ENCODE measurements at places on chromosomes 13 and 19.

DNA sequence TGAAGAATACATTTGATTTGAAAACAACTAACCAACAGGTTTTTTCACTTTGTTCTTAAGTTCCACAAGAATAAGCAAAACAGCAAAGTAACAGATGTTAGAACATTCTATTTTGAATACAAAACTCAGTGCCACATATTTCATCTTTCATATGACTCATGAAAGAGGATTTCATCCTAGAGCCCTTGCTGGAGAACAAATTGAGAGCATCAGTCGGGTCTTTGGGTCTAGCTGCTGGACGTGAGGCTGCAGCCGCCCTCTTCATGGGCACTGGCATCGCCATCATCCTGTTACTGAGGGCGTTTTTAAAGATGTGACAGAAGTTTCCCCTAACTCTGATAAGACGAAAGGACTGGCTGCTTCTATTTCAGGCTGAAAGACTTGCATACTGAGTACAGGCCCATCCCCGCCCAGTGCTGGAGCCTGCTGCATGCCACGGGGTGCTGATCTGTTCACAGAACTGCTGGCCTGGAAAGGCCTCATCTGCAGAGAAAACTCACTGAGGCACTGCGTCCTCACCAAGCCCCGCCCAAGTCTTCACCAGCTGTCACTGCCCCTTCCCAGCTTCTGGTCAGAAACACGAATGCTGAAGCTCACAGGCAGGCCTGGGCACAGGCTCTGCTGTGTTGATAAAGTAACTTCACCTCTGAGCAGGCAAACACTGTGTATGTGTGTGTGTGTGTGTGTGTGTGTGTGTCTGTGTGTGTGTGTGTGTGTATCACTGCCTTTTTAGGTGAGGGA, 101.4 kb downstream of the TUBGCP3 start:
- 0 out of 2 replicates have a peak, but pooled peaks cover 2% of the 10 kb centered on the region for H3K4me1 ChIP-seq
- H3K36me3 ChIP-seq, result peaks cover 3% of the 10 kb centered on the region
- H3K27ac ChIP-seq, result no peak overlapping the region

- no peak overlapping the region for H3K27ac ChIP-seq
- no peak overlapping the region for H3K4me3 ChIP-seq
- peaks cover 2% of the 10 kb centered on the region for H3K4me1 ChIP-seq
- H3K36me3 ChIP-seq, result no peaks in the 10 kb centered on the region
- peaks cover 79% of the 10 kb centered on the region for H3K27me3 ChIP-seq
These were observed 5.3 kb downstream of the ZIC5 start for GRCh38 chr13:99966064-99966805.

DNA sequence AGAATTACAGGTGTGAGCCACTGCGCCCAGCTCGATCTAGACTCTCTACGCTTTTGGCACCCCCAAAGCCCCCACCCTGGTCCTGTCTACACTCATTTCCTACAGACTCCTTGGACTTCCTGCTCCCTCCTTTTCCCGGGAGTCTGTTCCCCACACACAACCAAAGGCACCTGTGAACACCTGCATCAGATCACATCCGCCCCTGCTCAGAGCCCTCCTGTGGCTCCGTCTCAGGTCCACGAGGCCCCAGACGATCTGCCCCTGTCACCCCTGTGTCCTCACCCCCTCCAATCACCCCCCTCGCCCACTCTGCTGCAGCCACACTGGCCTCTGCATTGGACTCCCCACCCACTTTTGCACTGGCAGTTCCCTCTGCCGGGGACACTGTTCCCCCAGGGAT, 12.4 kb upstream of the PAK4 start:
- H3K27ac ChIP-seq, result no peak overlapping the region
- no peak overlapping the region for H3K4me3 ChIP-seq
- H3K27me3 ChIP-seq, result peaks cover 19% of the 10 kb centered on the region
- no peaks in the 10 kb centered on the region for H3K36me3 ChIP-seq

- peaks cover 6% of the 10 kb centered on the region for H3K27me3 ChIP-seq
- peak; percentile 55 for DNase-seq
- peaks cover 2% of the 10 kb centered on the region for H3K4me1 ChIP-seq
- H3K36me3 ChIP-seq, result no peaks in the 10 kb centered on the region
These were observed 5.5 kb upstream of the ADAMTS10 start for GRCh38 chr19:8615813-8616596.

DNA sequence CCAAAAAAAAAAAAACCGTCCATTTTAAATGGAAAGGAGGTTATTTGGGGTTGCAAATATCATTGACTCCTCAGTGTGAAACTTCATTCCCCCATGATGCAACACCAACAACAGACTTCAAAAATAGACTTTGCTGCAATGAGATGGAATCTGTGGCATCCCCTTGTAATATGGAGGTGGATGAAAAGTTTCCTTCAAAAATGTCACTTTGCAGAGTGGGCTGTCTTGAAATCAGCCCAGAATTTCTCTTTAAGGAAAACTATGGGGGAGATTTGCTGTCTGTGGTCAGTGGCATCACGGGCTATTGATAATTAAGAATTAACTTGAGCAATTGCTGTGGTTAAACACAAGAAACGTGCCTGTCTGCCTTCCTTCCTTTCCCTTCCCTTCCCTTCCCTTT, 1.5 kb downstream of the GPR18 start:
- peak; percentile 58 for DNase-seq
- H3K27ac ChIP-seq, result no peak overlapping the region
- peaks cover 9% of the 10 kb centered on the region for H3K36me3 ChIP-seq
- H3K27me3 ChIP-seq, result no peaks in the 10 kb centered on the region
- peaks cover 4% of the 10 kb centered on the region for H3K4me1 ChIP-seq

DNA sequence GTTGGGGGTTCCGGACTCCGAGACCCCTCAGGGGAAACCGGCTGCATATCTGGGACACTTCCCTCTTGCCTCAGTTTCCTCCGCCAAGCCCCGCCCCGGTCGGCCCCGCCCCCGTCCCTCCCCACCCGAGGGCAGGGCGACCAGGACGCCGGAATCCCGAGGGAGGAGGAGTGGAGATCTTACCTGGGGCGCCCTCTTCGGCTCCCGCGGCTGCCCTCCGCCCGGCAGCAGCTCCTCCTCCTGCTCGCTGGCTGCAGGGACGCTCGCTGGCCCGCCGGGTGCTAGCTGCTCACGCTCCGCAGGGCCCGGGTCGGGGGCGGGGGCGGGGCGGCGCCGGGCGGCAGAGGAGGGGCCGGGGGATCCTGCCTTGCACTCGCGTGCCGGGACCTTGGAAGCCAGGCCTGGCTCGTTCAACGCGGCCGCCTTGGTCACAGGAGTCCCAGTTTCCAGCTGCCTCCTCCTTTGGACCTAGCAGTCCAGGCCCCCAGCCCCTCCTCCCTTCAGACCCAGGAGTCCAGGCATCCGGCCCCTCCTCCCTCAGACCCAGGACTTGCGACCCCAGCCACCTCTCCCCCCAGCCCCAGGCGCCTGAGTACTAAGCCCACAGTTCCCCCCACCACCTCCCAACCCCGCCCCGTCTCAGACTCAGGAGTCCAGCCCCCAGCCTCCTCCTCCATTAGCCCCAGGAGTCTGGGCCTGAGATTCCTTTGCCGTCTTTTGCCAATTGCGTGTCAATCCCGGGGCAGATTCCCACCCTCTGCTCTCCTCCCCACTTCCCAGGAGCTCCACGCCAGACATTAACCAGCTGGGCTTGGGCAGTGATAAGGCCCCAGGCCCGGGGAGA, at the start of gene NTF4:
Gene NTF4, minus strand, starts transcription at position 51 of the 844 bp plus-strand sequence. CDS start 2,821 bp downstream, outside the sequence.
- H3K27me3 ChIP-seq, result peaks cover 41% of the 10 kb centered on the region
- DNase-seq, result no peak
- H3K4me3 ChIP-seq, result peak within 1 kb of the TSS; percentile 19

DNA sequence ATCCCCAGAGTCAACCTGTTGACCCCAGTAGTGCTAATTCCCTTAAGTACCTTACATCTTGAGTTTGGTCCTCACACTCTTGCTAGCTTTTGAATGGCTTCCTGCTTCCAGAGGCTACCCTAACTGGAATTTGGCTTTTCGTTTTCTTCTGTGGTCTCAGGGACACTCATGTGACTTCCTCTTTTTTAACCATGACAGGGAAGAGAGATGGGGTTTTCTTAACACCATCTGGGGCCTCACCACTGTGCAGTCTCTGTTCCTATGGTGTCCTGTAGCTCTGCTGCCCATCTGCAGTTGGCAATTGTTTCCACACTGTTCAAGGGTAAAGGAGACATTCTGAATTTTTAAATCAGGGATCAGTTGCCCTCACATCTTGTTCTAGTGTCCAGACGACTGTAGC, 66.7 kb downstream of the SLC10A2 start:
- H3K27me3 ChIP-seq, result no peaks in the 10 kb centered on the region
- no peaks in the 10 kb centered on the region for H3K36me3 ChIP-seq
- H3K4me1 ChIP-seq, result no peaks in the 10 kb centered on the region
- no peak for DNase-seq
- no peak overlapping the region for H3K4me3 ChIP-seq

- H3K36me3 ChIP-seq, result no peaks in the 10 kb centered on the region
- H3K4me1 ChIP-seq, result peaks cover 2% of the 10 kb centered on the region
- DNase-seq, result no peak
- peaks cover 2% of the 10 kb centered on the region for H3K27me3 ChIP-seq
- H3K4me3 ChIP-seq, result no peak overlapping the region
These were observed 51.7 kb upstream of the CYP4F8 start for GRCh38 chr19:15563325-15563794.

- H3K27ac ChIP-seq, result no peak overlapping the region
- H3K27me3 ChIP-seq, result no peaks in the 10 kb centered on the region
- H3K36me3 ChIP-seq, result no peaks in the 10 kb centered on the region
These were observed 49.9 kb downstream of the KCTD12 start for GRCh38 chr13:76836311-76836710.

- DNase-seq, result peak; percentile 92
- peak overlapping the region; percentile 48 for H3K4me3 ChIP-seq
- H3K36me3 ChIP-seq, result no peaks in the 10 kb centered on the region
These were observed 194.4 kb downstream of the GGACT start for GRCh38 chr13:100394005-100394695.

- no peaks in the 10 kb centered on the region for H3K36me3 ChIP-seq
- H3K27me3 ChIP-seq, result no peaks in the 10 kb centered on the region
- H3K4me1 ChIP-seq, result peaks cover 12% of the 10 kb centered on the region
- no peak overlapping the region for H3K4me3 ChIP-seq
These were observed 15.1 kb downstream of the NALCN start for GRCh38 chr13:101401196-101401595.

GRCh38 chr13:24119626-24120508, 40.7 kb upstream of the SPATA13 start:
- no peak overlapping the region for H3K4me3 ChIP-seq
- H3K36me3 ChIP-seq, result no peaks in the 10 kb centered on the region
- peaks cover 10% of the 10 kb centered on the region for H3K4me1 ChIP-seq
- DNase-seq, result peak; percentile 64

DNA sequence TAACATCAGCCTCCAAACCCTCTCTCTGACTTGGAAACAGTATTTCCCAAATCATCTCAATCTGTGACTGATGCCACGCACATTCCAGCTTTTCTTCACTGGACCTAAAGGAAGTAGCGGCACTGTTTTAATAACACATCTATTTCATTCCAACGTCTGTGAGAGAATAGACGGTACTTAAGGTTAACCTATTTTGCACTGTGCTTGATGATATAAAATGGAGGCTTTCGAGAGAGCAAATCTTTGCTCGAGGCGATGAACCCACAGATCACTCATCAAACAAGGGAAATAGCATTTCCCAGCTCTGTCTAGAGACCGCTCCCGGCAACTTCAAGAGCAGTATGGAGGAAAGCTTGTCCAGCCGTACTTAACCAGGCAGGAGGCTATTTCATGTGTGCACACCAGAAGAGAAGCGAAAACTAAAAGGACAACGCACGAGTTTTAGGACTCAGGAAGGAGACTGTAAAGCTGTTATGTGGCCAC, 2.9 kb downstream of the UBL3 start:
- H3K27me3 ChIP-seq, result no peaks in the 10 kb centered on the region
- no peaks in the 10 kb centered on the region for H3K36me3 ChIP-seq
- peak overlapping the region; percentile 12 for H3K27ac ChIP-seq
- DNase-seq, result peak; percentile 64
- H3K4me3 ChIP-seq, result peak overlapping the region; percentile 82

- no peak overlapping the region for H3K4me3 ChIP-seq
- H3K36me3 ChIP-seq, result no peaks in the 10 kb centered on the region
- H3K4me1 ChIP-seq, result peaks cover 15% of the 10 kb centered on the region
- H3K27me3 ChIP-seq, result no peaks in the 10 kb centered on the region
These were observed 92.6 kb downstream of the SIPA1L3 start for GRCh38 chr19:37999309-38000213.

DNA sequence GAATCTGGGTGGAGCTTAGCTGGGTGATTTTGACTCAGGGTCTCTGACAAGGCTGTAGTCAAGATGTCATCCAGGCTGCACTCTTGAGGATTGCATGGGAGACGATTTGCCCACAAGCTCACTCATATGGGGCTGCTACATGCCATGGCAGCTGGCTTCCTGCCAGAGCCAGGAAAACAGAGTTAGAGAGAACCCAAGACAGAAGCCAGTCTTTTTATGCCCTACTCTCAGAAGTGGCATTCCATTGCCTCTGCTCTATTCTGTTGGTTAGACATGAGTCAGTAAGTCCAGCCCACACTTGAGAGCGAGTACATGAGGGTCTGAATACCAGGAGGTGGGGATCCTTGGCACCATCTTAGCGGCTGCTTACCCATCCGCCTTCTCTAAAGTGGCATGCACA, 9.5 kb downstream of the POLR1D start:
- no peak overlapping the region for H3K4me3 ChIP-seq
- peaks cover 2% of the 10 kb centered on the region for H3K36me3 ChIP-seq
- H3K27me3 ChIP-seq, result no peaks in the 10 kb centered on the region
- no peak overlapping the region for H3K27ac ChIP-seq

GRCh38 chr13:30866677-30867076, 39.4 kb upstream of the MEDAG start:
- DNase-seq, result no peak
- no peaks in the 10 kb centered on the region for H3K27me3 ChIP-seq
- no peak overlapping the region for H3K4me3 ChIP-seq
- H3K4me1 ChIP-seq, result peaks cover 54% of the 10 kb centered on the region
- H3K36me3 ChIP-seq, result no peaks in the 10 kb centered on the region

DNA sequence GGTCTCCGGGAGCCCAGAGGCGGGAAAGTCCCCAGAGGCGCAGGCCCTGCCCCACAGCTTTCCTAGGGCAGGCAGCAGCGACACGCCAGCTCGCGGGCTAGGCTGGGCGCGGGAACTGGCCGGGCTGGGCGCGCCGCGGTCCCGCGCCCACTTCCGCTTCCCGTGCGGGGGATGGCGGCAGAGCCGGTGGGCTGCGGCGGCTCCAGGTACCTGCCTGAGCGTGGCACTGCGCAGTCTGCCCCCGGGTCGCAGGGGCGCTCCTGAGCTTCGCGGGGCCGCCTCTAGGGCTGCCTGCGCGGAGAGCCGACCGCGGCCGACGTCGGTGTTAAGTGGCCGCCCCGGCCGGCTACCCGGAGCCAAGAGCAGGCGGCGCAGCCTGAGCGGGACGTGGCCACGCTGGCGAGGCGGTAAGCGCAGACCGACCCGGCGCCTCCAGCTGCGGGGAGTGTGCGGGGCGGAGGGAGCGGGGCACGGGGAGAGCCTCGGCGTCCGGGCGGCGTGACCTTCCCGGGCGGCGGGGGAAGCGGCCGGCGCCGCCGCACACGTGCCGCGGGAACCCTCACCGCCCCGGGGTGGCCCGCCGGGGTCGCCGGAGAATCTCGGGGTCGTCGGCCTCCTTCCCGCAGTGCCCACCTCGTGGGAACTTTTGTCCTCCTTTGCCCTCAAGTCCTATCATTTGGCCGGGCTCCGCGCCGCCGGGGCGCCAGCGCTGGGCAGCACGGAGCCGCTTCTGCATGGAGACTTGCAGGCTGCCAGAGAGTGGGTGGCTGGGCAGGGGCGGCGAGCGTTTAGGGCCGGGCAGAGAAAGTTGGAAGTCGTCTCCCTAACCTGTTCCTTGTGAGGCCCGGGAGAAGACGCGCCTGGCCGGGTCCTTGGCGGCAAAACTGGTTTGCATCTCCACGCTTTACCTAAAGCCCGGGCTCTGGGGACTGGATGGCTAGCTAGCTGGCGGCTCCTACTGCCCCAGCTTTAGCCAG, 31.4 kb upstream of the MPHOSPH8 start:
- H3K27me3 ChIP-seq, result no peaks in the 10 kb centered on the region
- DNase-seq, result peak; percentile 27
- H3K4me1 ChIP-seq, result no peaks in the 10 kb centered on the region
- H3K27ac ChIP-seq, result peak overlapping the region; percentile 57
- H3K36me3 ChIP-seq, result no peaks in the 10 kb centered on the region

Data from IMR-90 (cell line).